ENCODE measurements at places on chromosomes 12 and 14.

- no peak for DNase-seq
Measured at GRCh38 chr12:8553088-8553627, 12.5 kb upstream of the CLEC4E start.

DNA sequence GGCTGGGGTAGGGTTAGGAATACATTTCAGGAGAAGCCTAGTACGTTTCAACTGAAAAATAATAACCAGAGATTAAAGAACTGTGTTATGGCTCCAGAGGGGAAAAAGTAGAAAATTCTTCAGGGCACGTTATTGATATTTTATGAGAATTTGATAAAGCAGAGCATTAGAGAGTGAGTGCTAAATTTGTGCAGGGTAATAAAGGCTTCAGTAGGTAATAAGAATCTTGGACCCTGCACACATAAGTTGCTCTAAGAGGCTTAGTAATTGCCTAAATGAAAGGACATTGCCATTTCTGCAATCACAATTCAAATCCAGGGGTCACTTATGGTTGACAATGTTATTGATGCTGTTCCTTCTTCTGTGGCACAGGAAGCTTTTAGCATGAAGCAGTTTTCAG, 439.4 kb upstream of the DCN start:
- DNase-seq, result no peak

DNA sequence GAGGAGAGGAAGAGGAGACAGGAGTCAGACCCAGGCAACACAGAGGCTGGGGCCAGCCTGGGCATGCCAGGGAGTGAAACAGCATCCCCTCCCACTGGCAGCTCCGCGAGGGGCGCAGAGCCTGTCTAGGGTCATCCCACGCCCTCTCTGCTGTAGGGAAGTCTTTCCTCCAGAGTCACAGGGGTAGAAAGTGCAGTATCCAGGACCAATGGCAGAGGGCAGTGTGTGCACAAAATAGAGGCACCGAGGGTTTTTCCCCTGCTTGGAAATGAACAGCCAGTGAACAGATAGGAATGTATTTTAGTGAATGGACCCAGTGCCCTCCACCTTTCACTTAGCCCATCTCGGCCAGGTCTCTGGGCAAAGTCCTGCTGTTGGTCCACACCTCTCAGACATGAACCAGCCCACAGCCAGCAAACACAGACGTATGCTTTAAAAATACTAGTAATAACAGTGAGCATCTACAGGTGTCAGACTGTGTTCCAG, 9.4 kb upstream of the KRT74 start:
- DNase-seq, result peak; percentile 78

DNA sequence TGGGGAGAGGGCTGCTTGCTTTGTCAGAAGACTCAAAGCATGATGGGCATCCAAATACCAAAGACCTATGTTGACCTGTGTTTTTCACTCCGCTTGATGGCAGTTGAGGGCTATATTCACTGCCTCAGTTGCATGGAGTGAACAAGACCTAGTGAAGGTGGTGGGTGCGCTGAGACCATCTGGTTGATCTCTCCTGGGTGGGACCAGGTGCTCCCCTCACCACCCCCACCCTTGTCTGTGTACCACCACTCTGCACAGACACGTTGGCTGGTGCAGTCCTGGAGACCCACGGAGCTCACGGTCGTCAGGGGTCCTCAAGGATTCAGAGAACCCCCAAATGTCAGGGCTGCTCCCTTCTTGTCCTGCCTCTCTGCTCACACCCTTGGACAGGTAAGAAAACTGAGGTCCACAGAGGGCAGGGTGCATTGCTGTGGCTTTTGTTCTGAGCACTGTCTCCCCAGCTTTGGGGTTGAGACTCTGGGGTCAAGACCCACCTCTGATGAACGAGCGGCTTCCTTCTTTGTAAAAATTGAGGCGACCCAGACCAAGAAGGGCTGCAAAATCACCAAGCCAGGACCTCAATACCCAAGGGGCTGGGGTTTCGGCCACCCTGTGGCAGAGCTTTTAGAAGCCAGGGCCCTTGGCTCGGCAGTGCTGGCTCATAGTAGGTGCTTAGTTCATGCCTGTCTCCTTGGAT, 166.3 kb upstream of the RTL1 start:
- no peak for DNase-seq

GRCh38 chr14:45135156-45135555, 574 bp upstream of the FANCM start:
- no peak for DNase-seq

GRCh38 chr12:122399254-122399591, 23.2 kb downstream of the CLIP1 start:
- no peak for DNase-seq

GRCh38 chr12:32558903-32559302, 120.2 kb upstream of the DNM1L start:
- no peak for DNase-seq

DNA sequence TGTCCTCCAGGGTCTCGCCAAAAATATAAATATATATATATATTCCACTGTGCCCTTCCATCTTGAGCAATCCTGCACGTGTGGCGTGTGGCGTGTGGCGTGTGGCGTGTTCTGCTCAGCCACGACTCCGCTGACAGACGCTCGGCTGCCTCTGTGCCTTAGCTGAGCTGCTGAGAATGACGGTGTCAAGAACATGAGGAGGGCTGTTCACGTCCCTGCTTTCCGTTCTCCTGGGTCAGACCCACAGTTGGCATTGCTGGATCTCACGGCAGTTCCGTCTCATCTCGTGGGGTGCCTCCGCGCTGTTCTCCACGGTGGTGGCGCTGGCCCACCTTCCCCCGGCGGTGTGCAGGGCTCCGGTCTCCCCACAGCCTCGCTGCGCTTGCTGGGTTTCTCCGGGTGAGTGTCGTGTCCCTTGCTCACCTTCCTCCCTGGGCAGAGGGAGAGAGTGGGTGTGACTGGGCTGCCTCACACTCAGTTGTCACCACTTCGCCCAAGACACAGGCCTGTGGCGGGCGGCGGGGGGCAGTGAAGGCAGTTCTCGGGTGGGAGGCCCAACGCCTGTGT, 9.4 kb downstream of the GPR132 start:
- DNase-seq, result no peak

Data from NCI-H226 (cell line).